Placental epithelial cell (primary cell): ENCODE measurements at places on chromosomes 7 and 10. TPM values are rescaled to one million over a fixed set of nuclear protein-coding genes. Genes with fewer than 3 reads are reported as not detected.

Gene TMEM236
- 0.39 and 0.43 TPM in 2 replicates for total RNA-seq

Gene DNAJC2
- 14.0 and 16.5 TPM in 2 replicates for total RNA-seq

Gene ZNF22
- total RNA-seq: 16.1 and 23.1 TPM in 2 replicates

Gene SPDYE5
- not detected in 2 replicates for total RNA-seq

Gene SEMA3C
- 325 and 489 TPM in 2 replicates for total RNA-seq

Gene SHTN1
- total RNA-seq: 10.7 and 14.1 TPM in 2 replicates

Gene SPAG6
- not detected in 2 replicates for total RNA-seq

Gene MBL2
- not detected in 2 replicates for total RNA-seq

Gene NRCAM
- 14.6 and 37.7 TPM in 2 replicates for total RNA-seq

Gene CNPY1
- total RNA-seq: not detected in 2 replicates

Gene ADAM12
- total RNA-seq: 0.79 and 4.7 TPM in 2 replicates

Gene HKDC1
- total RNA-seq: under 0.01 TPM in 2 replicates

Gene CYP3A7
- 0.22 TPM in 1 of 2 replicates, not detected in the other for total RNA-seq

Gene AKR1C8
- not detected in 2 replicates for total RNA-seq

Gene TFR2
- total RNA-seq: 1.2 and 1.7 TPM in 2 replicates

Gene CC2D2B
- 0.39 and 0.43 TPM in 2 replicates for total RNA-seq

Gene ZNF736
- total RNA-seq: 6.6 and 14.9 TPM in 2 replicates

Gene ANKRD2
- 0.79 and 5.4 TPM in 2 replicates for total RNA-seq

Gene HOXA5
- 0.39 TPM in 1 of 2 replicates, not detected in the other for total RNA-seq

Gene MXI1
- total RNA-seq: 5.9 and 17.3 TPM in 2 replicates

Gene SFRP5
- total RNA-seq: not detected in 2 replicates

Gene CNNM2
- 7.9 and 10.5 TPM in 2 replicates for total RNA-seq

Gene NODAL
- total RNA-seq: 0.43 TPM in 1 of 2 replicates, not detected in the other

Gene BNIP3
- total RNA-seq: 35.7 and 98.0 TPM in 2 replicates

Gene TMEM139
- 0.39 and 1.7 TPM in 2 replicates for total RNA-seq

Gene HECW1
- total RNA-seq: under 0.01 TPM in 1 of 2 replicates, not detected in the other

Gene UNCX
- total RNA-seq: not detected in 2 replicates

Gene LGI1
- under 0.01 TPM in 1 of 2 replicates, not detected in the other for total RNA-seq

Gene MOGAT3
- not detected in 2 replicates for total RNA-seq

Gene NME8
- total RNA-seq: not detected in 2 replicates

Gene TMEM254
- total RNA-seq: 13.0 and 14.6 TPM in 2 replicates

Gene UBE2D4
- 1.6 and 5.4 TPM in 2 replicates for total RNA-seq

Gene GPNMB
- total RNA-seq: 2.0 and 4.9 TPM in 2 replicates

Gene PSTK
- total RNA-seq: 3.3 and 4.7 TPM in 2 replicates

Gene CLRN3
- not detected in 2 replicates for total RNA-seq

Gene NUDT13
- total RNA-seq: 1.8 and 5.1 TPM in 2 replicates

Gene EPO
- total RNA-seq: 0.22 and 0.39 TPM in 2 replicates

Gene PDZD7
- total RNA-seq: 1.2 and 6.9 TPM in 2 replicates
